Activated T-helper 17 cell treated with anti-CD3 and anti-CD28 coated beads, Interleukin-2, amount 50 U/mL, for 72 hours (primary cell): ENCODE measurements at places on chromosomes 2 and 18.
A peak's percentile ranks its signal among the peaks of the same experiment; 100 is the strongest.

DNA sequence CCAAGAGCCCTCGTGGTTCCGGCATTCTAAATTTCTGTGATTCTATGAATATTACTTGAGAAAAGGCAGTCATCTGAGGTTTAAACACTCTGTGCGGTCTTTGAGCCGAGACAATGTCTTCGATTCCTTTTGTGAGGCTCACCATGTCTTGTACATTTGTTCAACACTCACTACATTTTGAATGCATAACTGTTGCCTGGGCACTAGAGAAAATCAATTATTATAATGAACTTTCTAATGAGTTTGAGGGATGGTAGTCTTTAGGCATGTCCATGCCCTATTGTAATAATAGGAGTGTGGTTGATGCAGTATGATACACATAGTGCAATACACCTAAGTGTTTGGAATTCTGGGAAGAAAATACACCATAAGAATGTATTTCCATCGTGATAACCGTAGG, 703.4 kb downstream of the MBD2 start:
- no peak for ATAC-seq

DNA sequence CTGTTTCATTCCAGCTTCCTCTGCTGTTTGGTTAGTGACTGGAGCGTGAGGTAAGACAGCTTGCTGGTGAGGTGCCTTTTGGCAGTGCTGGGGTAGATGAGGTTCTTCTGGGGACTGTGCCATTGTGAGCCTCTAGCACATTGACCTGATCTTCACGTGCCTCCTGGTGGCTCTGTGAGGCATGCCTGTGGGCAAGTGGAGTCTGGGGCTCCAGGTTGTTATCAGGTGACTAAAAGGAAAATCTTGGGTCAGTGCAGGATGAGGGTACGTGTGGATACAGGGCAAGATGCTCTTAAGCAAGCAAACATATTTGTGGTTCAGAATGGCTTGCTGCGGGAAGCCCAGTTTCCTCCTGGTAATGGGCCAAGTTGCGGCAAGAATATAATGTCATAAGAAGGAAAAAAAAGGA, 75.4 kb downstream of the FHOD3 start:
- no peak for ATAC-seq

- no peak for ATAC-seq
These were observed 1757.9 kb upstream of the LRRTM1 start for GRCh38 chr2:82062463-82062862.

GRCh38 chr18:38454764-38455469, 889.3 kb upstream of the CELF4 start:
- no peak for ATAC-seq

DNA sequence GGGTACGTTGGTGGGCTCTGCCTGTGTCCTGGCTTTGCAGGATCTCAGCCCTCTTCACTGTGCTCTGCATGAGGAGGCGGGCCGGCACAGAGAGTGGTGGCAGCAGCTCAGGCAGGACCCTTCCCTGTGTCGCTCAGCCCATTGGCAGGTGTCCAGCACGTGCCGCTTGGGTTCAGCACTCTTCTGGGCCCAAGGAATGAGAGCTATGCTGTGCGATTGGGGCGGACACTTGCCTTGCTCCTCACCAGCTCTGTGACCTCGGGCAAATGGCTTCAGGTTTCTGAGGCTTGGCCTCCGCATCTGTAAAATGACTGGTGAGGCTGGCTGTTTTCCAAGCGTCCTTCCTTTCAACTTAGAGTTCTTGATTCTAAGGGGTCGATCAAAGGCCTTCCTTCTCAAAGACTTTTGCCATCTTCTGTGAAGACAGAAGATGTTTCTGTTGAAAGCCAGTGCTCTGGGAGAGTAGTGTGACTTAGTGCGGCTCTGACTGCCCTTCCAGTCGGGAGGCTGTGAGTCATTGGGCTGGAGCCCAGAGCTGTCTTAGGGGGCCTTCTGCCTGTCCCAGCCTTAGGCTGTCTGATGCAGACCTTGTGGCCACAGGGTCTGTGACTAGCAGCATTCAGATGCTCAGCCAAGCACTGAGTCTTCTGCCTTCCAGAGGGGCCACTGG, 35.6 kb downstream of the GLI2 start:
- ATAC-seq = no peak

GRCh38 chr18:36308711-36309435, 11.4 kb downstream of the FHOD3 start:
- ATAC-seq = no peak

GRCh38 chr2:1350111-1350510, 63.2 kb upstream of the TPO start:
- no peak for ATAC-seq

DNA sequence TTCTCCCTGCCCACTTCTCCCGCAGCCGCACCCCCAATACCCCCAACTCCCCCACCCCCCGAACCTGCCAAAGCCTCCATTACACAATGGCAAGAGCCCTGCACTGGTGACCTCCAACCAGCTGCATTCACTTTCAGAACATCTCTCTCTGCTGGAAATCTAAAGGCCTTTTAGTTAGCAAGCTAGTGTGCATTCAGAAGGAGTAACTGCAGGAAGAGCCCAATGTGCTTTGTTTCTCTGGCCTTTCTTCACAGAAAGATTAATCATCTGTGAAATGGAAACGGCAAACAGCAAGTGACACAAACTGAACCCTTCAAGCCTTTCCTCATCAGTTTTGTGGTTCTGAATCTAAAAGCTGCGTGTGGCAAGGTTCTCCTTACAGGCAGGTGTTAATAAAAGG, 124.2 kb downstream of the OLA1 start:
- ATAC-seq = no peak

GRCh38 chr2:16900405-16901025, 234.9 kb upstream of the CYRIA start:
- no peak for ATAC-seq

- peak; percentile 34 for ATAC-seq
These were observed 36.4 kb downstream of the TSHZ1 start for GRCh38 chr18:75246721-75247610.

DNA sequence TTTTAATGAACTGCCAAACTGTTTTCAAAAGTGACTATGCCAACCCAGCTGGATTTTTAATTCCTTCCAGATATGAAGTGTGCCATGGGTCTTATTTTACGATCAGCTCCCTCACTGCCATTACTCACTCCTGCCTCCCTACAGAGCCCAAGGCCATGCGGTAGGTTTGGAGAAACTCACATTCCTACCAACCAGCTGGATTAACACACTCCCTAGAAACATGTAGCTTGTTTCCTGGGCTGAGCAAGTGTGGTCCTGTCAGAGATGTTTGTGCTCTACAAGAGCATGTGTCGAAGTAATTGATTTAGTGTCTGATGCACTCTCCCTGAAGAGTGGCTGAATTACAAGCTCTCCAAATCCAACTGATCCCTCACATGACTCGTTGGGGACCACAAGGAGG, 82.5 kb downstream of the SPP2 start:
- ATAC-seq = no peak

- no peak for ATAC-seq
These were observed 53.3 kb downstream of the TRAPPC12 start for GRCh38 chr2:3432693-3433338.

DNA sequence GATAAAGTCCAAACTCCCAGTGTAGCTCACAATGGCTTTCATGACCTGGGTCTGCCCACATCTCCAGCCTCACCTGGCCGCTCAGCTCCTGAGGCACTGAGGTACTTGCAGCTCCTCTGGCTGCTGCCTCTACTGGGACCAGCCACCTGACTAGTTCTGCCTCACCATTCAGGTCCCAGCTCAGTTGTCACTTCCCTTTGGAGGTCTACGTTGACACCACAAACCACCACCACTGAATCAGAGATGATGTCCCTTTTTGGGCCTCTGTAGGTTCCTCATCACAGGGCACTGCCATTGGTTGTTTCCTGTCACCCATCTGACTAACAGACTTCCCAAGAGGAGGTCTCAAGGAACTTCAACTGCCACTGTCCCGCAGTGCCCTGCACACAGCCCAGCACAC, 21.2 kb downstream of the SPP2 start:
- peak; percentile 83 for ATAC-seq

- ATAC-seq = peak; percentile 66
These were observed 33.5 kb downstream of the LOXHD1 start for GRCh38 chr18:46623541-46623940.

DNA sequence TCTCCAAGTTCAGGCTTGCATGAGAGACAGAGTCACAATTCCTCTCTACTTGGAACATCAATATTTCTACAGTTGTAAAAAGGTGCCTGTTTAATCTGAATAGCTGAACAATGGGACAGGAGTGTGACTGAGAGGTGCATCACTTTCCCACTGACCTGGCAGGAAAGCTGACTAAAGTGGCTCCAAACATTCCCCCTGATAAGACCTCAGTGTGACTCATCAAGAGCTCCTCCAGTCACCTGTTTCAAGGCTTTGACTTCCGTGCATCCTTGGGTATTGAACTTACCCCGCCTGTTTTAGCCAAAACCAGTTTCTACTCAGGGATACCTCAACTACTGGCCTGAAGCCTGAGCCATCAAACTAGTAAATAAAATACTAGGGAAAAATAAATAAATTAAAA, 453.9 kb upstream of the DDX18 start:
- no peak for ATAC-seq

DNA sequence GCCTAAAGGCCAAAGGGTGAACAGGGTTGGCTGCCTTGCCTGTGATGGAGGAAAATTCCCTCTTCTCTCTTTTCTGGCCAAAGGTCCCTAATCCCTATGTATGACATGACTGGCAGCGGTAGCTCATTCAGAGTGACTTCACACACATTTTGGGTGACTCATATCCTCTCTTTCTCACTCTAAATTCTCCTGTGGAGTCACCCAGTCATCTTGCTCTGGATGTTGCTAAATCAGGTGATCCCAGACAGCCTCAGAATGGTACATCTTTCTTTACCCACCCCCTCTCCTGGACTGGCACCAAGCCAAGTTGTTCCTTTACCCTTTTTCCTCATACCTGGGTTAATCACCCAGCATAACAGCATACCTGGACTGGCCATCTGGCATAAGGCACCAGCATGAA, 77.2 kb downstream of the NEURL3 start:
- ATAC-seq = peak; percentile 100
